ENCODE measurements at places on chromosomes 1 and 21.

DNA sequence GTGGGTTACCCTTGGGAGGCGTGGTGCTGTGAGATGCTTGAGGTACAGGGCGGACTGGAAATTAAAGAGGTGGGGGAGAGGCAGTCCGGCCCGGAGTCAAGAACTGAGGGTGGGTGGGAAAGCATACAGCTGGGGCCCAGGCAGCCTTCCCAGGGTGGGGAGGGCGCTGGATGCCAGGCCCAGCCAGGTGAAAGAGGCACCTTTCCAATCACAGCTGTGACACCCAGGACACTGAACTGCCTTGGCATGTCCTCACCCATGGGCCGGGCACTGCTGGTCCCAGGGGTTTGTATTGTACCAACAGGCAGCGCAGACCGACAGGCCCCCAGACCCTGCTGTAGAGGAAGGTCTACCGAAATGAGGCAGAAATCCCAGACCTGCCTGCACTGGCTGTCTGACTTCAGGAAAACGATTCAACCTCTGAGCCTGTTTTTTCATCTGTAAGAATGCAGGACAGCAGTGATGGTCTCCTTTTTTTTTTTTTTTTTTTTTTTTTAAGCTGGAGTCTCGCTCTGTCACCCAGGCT is 9.1 kb downstream of the SLC30A2 start:
- no peak for DNase-seq

- DNase-seq, result no peak
These were observed 102.8 kb downstream of the CLIC6 start for GRCh38 chr21:34771512-34772028.

- no peak for DNase-seq
These were observed 145.0 kb downstream of the RASAL2 start for GRCh38 chr1:178238722-178239510.

DNA sequence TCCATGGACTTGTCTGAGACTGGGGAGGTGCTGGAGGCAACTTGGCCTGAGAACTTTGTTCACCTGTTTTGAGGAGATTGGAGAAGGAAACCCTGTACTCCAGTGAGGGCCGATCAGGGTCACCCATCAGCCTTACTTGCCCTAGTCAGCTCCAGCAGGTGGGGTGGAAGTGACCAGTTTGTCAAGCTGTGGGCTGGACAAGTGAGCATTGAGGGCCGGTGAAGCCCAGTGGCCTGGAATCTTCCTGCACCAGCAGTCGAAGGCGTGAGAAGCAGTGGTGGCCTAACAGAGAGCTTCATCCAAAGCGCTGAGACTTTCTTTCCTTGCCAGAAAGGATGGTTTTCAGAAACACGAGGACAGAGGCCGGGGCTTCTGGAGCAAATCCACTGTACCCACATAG is 9.6 kb downstream of the SLC37A1 start:
- no peak for DNase-seq

- DNase-seq, result no peak
These were observed 211.0 kb downstream of the PATJ start for GRCh38 chr1:61953076-61953789.

- DNase-seq, result no peak
These were observed 140.9 kb downstream of the TGFBR3 start for GRCh38 chr1:91744953-91745639.

DNA sequence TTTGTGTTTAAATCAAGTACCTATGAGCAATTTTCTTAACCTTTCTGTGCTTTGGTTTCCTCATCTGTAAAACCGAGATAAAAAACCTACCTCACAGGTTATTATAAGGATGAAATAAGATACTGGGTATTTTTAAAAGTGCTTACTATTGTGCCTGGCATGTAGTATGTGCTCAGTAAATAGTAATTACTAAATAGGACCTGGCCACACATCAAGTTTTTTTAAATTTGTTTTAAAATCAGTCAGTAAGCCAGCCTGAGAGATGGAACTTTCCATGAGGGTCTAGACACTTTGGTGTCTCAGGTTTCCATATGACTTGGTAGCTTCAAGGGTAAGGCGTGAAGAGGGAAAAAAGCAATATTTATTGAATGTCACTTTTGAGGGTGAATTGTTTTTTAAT is 7.0 kb upstream of the ATF3 start:
- no peak for DNase-seq

- peak; percentile 5 for DNase-seq
These were observed 4.2 kb downstream of the FMO1 start for GRCh38 chr1:171252482-171252881.

DNA sequence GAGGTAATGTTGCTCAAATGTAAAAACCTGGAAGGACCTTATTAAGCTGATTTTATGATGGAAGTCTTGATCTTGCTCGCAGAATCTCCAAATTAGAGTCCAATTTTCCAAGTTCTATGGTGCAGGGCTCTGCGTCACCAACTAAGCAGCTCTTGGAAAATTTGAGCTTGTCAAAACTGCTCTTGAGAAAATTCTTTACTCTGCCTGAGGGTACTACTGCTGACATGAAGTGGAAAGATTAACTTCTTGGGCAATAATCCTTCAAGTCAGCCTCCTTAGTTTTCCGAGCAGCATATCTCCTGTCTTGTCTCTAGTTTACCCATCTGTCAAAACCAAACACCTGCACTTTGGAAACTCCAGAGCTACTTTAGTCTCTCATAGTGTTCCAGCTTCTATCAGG is 293.7 kb downstream of the KCTD3 start:
- DNase-seq, result no peak

GRCh38 chr1:41514381-41514780 is 29.9 kb upstream of the EDN2 start:
- DNase-seq, result no peak

GRCh38 chr1:70438529-70438928 is 27.5 kb downstream of the CTH start:
- no peak for DNase-seq

- DNase-seq, result no peak
These were observed 103.1 kb downstream of the SLC25A24 start for GRCh38 chr1:108097018-108097417.

GRCh38 chr1:106360252-106360651 is 696.2 kb upstream of the PRMT6 start:
- no peak for DNase-seq

DNA sequence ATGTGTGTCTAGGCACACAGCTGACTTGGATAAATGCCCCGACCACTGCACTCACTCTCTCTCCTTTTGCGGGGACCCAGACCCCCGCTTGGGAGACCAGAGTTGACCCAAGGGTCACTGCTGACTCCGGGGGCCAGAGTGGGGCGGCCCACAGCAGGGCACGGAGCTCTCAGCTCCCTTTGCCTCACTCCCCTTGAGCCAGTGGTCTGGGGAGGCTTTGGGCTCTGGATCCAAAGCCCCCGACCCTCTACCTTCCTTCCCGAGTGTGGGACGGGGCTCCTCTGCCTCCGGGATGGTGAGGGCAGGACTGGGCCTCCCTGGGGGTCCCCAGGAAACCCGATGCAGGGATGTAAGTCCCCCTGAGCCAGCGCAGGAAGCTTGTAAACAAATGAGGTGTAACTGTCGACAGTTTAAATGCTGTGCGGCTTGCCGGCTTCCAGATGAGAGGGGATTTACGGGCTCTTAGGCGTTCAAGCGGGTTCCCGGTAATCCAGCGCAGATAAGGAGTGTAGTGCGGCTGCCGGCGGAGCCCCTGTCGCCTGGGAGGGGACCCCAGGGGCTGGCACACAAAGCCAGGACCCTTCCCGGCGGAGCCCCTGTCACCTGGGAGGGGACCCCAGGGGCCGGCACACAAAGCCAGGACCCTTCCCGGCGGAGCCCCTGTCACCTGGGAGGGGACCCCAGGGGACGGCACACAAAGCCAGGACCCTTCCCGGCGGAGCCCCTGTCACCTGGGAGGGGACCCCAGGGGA is 7.4 kb downstream of the ACTRT2 start:
- no peak for DNase-seq

- DNase-seq, result no peak
These were observed 70.6 kb downstream of the RGS2 start for GRCh38 chr1:192879406-192879805.

GRCh38 chr1:15525050-15526020 is 1.3 kb upstream of the DNAJC16 start:
- peak; percentile 16 for DNase-seq

GRCh38 chr1:6476483-6476882 is 10.5 kb upstream of the TNFRSF25 start:
- DNase-seq, result no peak
